Myocyte (in vitro differentiated cells): ENCODE measurements at places on chromosomes 16 and 17.

DNA sequence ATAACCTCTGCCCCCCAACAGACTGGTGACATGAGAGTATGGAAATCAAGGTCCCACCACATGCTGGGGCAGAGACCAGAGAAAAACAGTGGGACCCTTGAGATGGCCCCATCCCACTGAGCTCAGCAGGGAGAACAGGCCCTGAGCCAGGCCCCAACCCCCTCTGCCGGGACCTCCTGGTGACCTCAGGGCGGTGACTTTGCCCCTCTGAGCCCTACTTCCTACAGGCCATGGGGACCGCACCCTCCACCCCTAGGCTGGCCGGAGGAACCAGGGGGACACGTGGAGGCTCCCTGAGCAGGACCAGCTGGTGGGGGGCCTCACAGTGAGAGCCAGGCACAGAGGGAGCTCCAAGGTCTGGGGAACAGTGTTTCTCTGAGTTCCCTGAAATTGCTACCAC lies 13.8 kb upstream of the SRRM2 start:
- no peak for DNase-seq

GRCh38 chr16:55271945-55272513 lies 52.0 kb upstream of the IRX6 start:
- no peak for DNase-seq

DNA sequence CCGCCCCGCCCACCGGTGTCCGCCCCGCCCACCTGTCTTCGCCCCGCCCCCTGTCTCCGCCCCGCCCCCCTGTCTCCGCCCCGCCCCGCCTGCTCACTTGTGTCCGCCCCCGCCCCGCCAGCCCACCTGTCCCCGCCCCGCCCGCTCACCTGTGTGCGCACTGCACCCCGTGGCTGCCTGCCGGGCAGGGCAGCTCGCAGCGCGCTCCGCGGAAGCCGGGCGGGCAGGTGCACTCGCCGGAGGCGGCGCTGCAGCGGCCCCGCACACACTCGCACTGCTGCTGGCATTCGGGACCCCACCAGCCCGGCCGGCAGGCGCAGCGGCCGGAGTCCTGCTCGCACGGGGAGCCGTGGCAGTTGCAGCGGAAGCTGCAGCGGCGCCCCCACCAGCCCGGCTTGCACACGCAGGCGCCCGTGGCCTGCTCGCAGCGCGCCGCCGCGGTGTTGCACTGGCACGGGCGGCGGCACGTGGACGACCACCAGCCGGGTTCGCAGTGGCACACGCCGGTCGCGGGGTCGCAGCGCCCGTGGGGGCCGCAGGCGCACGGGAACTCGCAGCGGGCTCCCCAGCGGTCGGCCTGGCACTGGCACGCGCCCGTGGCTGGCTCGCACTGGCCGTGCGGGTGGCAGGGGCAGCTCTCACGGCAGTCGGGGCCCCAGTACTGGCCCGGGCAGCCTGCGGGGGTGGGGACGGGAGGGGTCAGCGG lies 2.1 kb downstream of the SCARF1 start:
- DNase-seq: no peak

GRCh38 chr16:21205303-21205702 lies 6.1 kb downstream of the ZP2 start:
- peak; percentile 53 for DNase-seq

- DNase-seq: no peak
Measured at GRCh38 chr16:73317321-73317857, 269.5 kb upstream of the ZFHX3 start.

- DNase-seq: no peak
Measured at GRCh38 chr16:10834766-10835165, 16.2 kb upstream of the TVP23A start.

DNA sequence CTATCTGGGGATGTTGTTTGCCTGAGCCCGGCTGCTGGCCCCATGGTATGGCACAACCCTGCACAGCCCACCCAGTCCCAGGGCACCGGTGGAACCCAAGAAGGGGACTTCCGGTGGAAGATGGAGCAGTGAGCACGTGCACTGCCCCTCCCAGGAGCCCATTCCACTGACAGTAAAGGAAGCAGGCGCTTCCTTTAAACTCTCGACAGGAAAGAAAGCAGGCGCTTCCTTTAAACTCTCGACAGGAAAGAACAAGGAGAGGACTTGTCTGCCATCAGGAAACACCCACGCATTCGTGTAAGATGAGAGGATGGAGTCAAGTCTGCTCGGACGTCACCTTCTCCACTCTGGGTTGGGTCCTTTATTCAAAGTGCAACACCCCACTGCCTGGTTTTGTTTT lies 53.7 kb downstream of the IL21R start:
- no peak for DNase-seq

- no peak for DNase-seq
Measured at GRCh38 chr16:81357711-81358260, 43.0 kb downstream of the GAN start.

- peak; percentile 55 for DNase-seq
Measured at GRCh38 chr17:38579934-38580333, 25.8 kb downstream of the SRCIN1 start.

- peak; percentile 78 for DNase-seq
Measured at GRCh38 chr16:18959031-18959505, 24.7 kb upstream of the TMC7 start.

- DNase-seq: no peak
Measured at GRCh38 chr17:41455236-41455635, 11.9 kb downstream of the KRT32 start.

DNA sequence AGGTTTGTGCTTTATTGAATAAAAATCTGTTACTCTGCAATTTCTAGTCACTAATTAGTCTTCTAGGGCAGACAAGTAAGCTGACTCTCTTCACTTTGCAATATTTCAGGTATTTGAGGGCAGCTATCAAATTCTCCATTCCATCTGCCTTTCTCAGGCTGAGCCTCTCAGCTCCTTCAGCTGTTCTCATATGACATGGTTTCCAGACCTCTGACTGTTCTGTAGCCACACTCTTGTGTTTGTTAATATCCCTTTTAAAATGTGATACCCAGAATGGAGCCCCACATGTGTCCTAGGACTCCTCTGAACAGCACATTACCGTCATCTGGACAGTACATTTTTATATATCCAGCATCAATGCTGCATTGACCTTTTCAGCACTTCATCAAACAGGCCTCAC lies 46.1 kb upstream of the MTMR4 start:
- DNase-seq: peak; percentile 83

DNA sequence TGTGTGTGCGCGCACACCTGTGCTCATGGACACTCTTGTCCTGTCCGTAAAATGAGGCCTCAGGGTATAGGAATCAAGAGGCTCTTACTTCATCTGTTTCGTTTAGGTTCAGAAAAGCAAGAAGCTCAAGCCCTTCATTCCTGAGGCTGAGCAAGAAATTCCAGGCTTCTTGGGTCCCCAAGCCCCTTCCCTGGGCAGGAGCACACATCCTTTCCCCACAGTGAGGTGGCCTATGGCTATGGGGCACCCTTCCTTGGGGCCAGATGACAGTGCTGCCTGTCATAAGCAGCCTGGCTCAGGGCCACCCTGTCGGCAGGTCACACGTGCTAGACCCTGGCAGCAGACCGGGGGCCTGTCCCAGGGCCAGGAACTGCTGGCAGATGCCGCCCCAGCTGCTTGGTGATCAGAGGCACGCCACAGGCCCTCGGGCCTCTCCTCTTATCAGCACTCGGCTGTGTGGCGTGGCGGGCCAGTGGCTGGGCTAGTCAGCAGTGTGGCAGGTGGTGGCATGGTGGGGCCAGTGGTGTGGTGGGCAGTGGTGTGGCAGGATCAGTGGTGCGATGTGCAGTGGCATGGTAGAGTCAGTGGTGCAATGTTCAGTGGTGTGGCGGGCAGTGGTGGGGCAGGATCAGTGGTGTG lies 50.2 kb downstream of the NKD1 start:
- DNase-seq: peak; percentile 69

DNA sequence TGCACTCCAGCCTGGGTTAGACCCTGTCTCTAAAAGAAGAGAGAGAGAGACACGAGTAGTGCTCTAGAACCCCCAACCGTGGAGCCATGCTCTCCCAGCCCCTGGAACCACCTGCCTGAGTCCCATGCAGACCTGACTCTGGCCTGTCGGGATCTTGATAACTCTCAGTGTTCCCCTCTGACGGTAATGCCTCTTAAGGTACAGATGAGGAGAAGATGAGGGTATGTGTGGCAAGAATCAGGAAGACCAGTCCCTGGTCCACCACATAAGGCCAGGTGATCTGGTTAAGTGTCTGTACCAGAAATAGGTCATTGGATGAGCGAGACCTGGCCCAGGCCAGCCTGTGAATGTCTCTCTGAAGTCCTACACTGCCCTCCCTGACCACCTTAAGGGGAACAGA lies 18.4 kb downstream of the OSBPL7 start:
- DNase-seq: no peak

DNA sequence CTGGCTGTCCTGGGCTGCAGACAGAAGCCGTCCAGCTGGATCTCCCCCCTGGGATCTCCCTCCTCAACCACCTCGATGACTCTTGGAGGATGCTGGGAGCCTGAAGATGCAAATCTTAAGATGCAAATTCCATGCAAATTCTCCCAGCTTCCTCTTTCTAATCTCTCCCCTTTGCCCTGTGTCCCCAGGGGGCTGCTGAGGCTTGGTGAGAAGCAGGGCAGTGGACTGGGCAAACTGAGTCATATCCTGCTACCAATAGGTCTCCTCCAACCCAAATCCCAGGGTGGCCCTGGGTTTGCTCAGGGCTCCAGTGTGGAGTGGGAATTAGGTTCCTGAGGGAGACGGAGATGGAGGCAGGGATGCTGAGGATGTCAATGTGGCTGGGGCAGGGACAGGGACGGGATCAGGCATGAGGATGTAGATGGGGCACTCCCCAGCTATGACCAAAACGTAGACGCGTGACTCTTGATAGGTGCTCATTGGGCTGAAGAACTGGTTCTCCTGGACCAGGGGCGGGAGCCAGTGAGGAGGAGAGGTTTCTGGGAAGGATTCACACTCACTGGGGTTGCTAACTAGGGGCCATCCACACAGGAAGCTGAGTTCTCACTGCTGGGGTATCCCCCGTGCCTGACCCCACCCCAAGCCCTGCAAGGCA lies 3.6 kb upstream of the ALOX12B start:
- DNase-seq: no peak

DNA sequence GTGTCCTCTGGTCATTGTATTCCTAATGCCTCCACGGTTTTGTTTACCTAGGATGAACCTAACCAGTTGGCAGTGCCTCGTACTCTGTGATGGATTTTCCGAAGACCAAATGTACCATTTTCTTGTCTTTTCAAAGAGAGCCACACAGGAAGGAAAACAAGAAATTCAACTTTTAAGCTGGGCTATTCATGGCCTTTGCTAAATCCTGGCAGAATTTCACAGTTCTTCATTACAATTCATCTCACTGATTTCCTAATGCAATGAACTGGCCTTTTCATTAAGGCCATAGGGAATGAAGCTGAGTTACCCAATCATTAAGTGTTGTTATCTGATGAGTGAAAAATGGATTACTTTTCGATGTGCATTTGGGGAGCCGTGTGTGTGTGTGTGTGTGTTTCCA lies 7.9 kb upstream of the KCNJ16 start:
- no peak for DNase-seq

DNA sequence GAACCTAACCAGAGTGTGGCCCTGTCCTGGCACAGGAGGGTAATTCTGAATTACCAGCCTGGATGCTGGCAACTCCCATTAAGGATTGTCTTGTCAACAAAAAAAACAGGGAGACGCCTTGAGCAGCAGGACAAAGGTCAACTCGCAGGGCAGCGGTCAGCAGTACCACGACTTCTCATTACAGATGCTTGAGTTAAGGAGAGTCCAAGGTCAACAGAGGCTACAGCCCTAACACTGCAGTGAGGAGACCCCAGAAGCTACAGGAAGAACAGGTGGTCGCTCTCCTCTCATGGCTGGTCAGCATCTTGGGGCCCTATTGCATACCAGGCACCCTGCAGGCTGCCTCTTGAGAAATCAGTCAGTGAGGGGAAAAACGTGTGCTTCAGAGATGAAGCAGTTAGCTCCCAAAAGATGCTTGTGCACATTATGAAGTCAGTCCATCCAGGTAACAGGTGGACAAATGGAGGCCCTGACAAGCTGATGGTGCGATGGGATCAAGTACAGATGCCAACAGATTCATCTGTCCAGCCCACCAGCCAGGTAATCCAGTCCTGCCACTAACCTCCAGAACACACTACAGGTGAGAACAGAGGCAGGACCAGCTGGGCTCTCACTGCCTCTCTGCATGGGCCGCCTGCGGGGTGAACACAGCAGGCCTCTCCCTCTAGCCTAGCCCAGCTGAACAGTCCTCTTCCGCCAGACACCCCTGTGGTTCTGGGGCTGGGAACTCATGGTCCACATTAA lies 4.2 kb downstream of the CSNK1D start:
- no peak for DNase-seq

GRCh38 chr16:58393138-58393504 lies 850 bp downstream of the GINS3 start:
- peak; percentile 34 for DNase-seq

DNA sequence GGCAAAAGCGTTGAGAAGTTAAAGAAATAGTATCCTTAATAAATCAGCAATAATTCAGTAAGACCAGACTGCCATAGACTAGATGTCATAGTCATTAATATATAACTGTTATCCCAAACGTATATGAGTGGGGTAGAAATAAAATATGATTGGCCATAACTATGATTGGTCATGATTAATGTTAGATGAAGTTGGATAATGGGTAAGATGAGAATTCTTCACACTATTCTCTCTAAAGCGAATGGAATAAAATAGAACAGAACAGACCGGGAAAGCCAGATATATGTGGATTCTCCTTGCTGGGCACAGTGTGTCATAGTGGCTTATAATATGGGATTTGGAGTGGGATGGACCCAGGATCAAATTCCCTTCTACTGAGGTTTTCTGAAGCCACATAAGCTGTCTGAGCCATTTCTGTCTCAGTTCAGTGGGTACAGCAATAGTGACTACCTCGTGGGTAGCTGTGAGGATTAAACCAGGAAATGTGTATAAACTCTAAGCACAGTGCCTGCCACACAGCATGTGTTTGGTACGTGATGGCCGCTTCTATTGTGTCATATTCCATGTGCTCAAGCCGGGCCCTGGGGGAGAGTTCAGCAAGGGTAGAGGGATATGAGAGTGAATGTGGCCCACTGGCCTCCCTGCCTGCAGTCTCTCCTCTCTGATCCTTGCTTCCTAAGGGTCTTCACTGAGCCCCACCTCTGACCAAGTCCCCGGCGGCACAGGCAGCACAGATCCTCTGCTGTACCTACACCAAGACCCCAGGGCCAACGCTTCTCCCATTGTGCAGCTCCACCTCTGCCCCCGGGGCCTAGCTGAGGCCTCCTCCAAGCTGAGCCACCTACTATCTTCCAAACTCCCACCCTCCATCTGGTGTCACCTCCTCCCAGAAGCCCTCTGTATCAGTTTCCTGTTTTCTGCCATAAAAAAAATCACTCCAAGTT lies 3.7 kb downstream of the CETP start:
- DNase-seq: peak; percentile 65

DNA sequence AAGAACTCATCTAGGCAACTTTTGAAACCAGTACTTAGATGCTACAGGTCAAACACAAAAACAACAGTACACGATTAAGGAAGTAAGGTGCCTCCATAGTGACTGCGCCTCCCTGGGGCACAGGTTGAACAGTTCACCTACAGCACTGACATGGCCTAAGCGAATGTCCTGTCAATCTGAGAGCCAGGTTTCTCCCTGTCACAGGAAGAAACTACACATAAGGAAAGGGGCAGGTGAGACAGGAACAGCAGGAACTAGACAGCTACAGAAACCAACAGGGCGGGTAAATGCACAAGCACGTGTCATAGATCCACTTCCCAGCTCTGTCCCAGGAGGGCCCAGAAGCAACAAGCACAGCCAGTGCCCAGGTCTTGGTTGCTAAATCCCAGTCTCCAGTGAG lies 8.0 kb upstream of the ARHGDIA start:
- DNase-seq: no peak

- DNase-seq: no peak
Measured at GRCh38 chr16:2439598-2439997, 10.4 kb downstream of the CCNF start.

- DNase-seq: peak; percentile 47
Measured at GRCh38 chr16:66245072-66245471, 121.4 kb upstream of the CDH5 start.
